ENCODE measurements at places on chromosomes 6 and 20.

GRCh38 chr6:159378411-159379328 is 209.5 kb downstream of the FNDC1 start:
- DNase-seq: no peak

GRCh38 chr6:8825726-8826125 is 390.4 kb upstream of the SLC35B3 start:
- no peak for DNase-seq

- DNase-seq: no peak
These were observed 51.5 kb downstream of the PLCB1 start for GRCh38 chr20:8183526-8183925.

DNA sequence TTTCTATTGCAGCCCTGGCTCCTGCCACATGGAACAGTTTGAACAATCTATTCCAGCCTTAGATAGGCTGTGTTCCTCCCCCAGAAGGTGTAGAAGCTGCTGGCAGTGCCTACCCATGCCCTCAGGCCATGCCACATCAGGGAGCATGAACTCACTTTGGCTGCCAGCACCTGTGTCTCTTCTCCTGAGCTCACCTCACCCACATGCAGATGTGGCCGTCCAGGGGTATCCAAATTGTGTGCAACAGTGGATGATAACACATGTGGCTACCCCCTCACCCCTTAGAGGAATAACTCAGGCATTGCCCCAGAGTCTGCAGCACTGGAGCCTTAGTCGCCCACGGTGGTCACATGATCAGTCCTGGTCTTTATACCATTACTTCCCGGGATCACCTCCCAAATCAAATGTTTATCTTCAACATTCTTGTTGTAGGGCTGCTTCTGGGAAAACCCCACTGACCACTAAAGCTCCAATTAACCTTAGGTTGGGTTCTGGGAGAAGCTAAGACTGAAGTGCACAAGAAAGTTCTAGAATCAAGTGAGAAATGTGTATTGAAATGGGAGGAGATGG is 110.4 kb downstream of the BANF2 start:
- no peak for DNase-seq

GRCh38 chr6:46985943-46986342 is 56.2 kb downstream of the ADGRF1 start:
- no peak for DNase-seq

DNA sequence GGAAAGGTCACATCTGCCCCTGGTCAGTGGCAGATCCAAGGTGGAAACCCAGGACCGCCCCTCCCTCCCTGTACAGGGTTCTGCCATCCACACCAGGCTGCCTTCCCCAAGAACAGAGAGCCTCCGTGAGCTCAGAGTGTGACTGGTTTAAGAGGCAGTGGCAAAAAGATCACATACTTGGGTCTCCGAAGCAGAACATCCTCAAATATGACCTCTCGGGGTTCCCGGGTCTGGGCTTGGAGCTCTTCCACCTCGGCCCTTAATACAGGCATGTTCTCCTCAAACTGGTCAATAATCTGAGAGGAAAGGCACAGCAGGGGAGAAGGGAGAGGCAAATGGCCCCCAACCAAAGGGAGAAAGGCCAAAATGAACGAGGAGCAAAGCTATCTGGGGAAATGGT is 14.8 kb downstream of the C20orf96 start:
- no peak for DNase-seq

- no peak for DNase-seq
These were observed 11.4 kb downstream of the MRPL14 start for GRCh38 chr6:44115866-44116265.

- no peak for DNase-seq
These were observed 466.6 kb upstream of the JAG1 start for GRCh38 chr20:11140359-11140758.

DNA sequence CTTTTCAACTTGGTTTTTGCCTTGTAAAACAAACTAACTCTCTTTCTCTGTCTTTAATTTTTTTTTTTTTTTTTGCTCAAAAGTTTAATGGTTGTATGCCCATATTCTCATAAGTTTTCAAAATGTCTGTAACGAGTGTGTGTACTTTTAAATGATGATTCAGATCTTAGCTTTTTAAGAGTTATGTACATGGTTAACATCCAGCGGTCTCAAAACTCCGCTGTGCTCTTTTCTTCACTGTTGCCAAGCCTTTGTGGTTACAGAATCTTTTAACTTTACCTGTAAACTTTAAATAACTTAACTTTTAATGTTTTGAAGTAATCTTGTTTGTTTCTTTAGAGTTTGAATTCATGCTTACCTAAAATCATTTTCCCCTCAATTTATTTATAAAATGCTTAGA is 133.0 kb downstream of the SAMD5 start:
- no peak for DNase-seq
